Epithelial cell of esophagus (primary cell): ENCODE measurements at places on chromosomes 13 and 19.
A peak's percentile ranks its signal among the peaks of the same experiment; 100 is the strongest.

GRCh38 chr19:49473868-49474541 is at the start of gene FLT3LG:
FLT3LG (plus strand) TSS chr19:49474215; CDS start chr19:49474640, 425 bp downstream.
- peak; percentile 58 for DNase-seq

- no peak for DNase-seq
Observed at GRCh38 chr13:89212186-89212585, 1541.0 kb downstream of the SLITRK5 start.

DNA sequence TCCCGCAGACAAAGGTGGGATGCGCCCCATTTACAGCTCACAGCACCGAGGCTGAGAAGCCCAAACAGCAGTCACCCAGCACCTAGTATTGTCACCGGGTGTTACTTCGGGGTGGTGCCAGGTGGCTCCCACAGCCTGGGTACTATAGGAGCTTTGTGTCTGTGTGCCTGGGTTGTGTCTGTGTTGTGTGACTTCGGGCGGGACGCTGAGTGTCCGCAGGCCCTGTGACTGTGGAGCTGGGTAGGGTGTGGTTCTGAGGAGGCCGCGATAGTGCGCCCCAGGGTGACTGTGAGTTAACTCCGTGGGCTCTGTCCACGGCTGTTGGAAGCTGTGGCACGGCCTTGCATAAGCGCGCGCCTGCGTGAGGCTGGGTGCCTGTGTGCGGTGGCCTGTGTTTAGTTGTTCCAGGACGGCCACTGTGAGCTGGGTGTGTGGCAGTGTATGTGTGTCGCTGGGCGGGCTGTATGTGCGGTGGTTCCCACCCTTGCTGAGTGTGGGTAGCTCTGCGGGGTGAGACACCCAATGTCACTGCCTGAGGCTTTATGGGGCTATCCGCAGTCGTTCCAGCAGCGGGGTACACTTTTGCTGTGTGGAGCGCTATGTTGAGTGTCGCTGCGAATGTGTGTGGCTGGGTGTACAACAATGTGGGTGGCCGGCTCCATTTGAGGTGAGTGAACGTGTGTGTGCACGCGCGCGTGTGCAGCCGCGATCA is 559 bp upstream of the SSBP4 start:
- DNase-seq = peak; percentile 24

DNA sequence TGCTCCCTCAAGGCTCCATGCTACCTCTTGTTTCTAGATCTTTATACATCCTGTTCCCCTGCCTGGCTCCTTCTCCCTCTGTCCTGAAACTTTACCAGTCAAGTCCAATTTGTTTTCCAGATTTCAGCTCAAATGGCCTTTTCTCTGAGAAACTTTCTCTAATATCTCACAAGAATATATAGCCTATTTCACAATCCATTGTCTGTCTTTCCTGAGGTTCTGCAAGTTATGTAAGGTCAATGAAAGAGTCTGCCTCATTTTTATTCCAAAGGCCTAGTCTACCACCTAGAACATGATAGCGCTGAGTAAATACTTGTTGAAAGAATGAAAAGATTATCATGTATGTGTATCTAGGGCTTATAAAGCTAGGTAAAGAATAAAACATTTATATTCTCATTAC is 348.8 kb downstream of the SPRY2 start:
- DNase-seq = no peak

DNA sequence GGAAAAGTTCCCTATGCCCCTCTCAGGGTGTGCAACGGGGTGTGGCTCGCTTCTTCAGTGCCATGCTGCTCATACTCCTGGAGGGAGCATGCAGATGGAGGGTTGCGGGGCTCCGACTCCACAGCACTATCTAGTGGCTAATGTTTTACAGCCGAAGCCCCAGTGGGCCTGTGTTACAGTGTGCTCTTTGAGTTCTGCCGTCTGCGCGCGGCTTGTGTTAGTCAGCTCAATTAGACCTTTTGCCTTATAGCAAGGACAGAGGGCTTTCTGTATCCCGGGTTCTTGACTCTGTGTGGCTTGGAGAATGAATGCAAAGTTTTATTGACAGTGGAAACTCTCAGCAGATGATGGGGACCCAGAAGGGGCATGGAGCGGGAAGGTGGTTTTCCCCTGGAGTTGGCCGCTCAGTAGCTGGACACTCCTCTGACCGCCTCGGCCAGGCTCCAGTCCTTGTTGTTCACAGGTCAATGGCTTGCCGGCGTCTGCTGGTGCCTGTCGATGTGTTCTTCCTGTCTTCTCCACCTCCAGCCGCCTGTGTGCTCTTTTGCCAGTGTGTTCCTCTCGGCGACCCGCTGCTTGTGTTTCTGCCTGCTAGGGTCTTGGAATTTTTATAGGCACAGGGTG is 383.4 kb downstream of the LMO7 start:
- peak; percentile 15 for DNase-seq

GRCh38 chr13:80685942-80686341 is 345.0 kb upstream of the SPRY2 start:
- no peak for DNase-seq

DNA sequence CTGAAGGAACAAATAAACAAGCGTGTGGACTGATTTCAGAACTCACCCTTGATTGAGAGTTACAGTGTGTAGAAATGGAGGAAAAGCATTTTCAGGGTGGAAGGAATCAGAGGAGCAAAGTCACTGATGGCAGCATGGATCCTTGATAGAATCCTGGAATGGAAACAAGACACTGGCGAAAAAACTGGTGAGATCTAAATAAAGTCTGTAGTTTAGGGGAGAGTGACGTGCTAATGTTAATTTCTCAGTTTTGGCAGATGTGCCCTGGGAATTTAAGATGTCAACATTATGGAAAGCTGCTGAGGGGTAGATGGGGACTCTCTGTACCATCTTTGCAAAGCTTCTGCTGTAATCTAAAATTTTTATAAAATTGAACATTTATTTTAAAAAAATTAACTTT is 378.0 kb downstream of the UQCRFS1 start:
- DNase-seq = no peak

DNA sequence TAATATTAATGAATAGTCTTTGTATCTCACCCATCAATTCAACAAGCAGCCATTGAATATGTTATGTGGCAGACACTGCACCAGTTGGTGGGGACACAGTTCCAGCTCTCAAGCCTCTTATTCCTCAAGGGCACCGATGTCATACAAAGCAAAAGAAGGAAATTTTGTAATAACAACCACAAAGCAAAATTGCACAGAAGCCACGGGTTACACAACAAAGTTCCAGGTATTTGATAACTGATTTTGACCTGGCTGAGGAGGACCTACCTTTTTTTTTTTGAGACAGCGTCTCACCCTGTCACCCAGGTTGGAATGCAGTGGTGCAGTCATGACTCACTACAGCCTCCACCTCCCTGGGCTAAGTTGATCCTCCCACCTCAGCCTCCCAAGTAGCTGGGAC is 266.7 kb downstream of the FOXO1 start:
- no peak for DNase-seq

- peak; percentile 76 for DNase-seq
Observed at GRCh38 chr13:28636677-28637317, 22.1 kb upstream of the POMP start.

DNA sequence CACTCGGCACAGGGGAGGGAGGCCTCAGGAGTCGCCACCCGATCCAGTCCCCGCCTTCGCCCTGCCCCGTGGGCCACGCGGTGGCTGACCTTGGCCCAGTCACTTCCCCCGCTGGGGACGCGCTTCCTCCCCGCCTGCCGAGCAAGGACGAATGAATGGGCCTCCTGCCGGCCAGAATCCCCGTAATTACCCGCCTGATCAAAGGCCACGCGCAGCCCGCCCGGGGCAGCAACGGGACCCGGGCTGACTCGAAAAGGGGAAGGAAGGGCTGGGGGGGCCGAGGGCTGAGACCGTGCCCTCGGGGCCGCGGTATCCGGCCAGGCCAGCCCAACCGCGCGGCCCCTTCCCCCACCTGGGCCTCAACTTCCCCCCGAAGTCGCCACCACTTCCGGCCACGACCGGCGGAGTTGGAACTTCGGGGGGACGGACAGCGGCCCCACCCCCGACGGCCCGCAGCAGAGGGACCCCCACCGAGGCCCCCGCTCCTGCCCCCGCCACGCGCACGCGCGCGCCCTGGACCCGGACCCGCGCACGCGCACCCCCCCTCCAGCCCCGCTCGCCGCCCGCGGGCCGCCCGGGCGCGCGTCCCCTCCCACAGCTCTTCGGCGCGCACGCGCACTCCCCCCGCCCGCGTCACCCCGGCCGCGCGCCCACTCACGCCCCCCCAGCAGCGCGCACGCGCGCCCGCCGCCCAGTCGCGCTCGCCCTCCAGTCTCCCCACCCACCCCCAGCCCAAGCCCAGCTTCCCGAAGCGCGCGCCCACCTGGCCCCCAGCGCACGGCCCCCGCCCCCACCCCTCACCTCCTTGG is 520 bp downstream of the ZNF787 start:
- peak; percentile 76 for DNase-seq

GRCh38 chr19:18972301-18972811 is 31.3 kb upstream of the HOMER3 start:
- DNase-seq = no peak

DNA sequence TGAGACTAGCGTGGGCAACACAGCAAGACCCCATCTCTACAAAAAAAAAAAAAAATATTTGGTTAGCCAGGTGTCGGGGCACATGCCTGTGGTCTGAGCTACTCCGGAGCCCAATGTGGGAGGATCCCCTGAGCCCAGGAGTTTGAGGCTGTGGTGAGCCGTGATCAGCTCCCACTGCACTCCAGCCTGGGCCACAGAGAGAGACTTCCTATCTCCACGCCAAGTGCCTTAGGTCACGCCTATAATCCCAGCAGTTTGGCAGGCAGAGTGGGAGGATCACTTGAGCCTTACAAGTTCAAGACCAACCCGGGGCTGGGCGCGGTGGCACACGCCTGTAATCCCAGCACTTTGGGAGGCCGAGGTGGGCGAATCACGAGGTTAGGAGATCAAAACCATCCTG is 8.7 kb upstream of the ADAT3 start:
- DNase-seq = no peak

DNA sequence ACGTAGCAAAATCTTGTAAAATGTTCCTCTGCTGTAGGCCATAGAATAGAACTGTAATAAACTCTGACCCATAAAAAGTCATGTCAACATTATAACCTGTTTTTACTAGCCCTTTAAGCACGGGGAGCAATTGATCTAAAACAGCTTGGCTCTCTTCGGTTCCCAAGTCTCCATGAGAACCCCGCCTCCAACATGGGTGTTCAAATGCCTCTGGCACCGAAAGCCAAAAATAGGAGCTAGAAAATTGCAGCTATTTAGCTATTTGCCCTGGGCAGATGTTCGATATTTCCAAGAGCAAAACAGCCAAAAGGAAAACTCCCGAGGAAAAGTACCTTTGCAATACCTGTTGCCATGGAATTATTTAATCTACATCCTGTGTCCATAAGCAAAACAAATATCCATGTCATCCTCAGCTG is 563.1 kb downstream of the EFNB2 start:
- no peak for DNase-seq

- no peak for DNase-seq
Observed at GRCh38 chr13:78256484-78256883, 337.9 kb upstream of the EDNRB start.

- DNase-seq = peak; percentile 14
Observed at GRCh38 chr13:46665633-46666482, 112.9 kb downstream of the LRCH1 start.

GRCh38 chr19:50870417-50871089 is 2.7 kb upstream of the KLK2 start:
- no peak for DNase-seq

- DNase-seq = no peak
Observed at GRCh38 chr19:54457773-54458647, 5.6 kb downstream of the LENG9 start.

DNA sequence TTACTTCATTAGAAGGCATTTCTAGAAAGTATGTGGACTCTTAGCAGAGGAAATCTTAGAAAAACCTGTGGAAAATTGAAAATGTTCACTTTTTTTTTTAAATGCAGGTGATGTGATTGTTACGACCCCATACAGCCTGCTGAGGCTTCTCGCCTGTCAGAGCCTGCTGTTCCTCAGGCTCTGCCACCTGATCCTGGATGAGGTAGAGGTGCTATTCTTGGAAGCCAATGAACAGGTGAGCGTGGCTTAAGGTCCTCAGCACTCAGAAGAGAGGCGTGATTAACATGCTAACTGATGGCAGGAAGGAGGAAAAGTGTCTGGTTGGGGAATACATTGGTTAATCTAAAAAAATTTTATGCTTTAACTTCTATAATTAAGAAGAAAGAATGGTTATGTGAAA is 71.4 kb downstream of the SLC7A9 start:
- no peak for DNase-seq

- peak; percentile 32 for DNase-seq
Observed at GRCh38 chr19:58578012-58578925, 5.1 kb upstream of the MZF1 start.

GRCh38 chr13:30832845-30833332 is 73.2 kb upstream of the MEDAG start:
- DNase-seq = peak; percentile 89

GRCh38 chr19:53936029-53936428 is 26.7 kb upstream of the CACNG8 start:
- DNase-seq = no peak

DNA sequence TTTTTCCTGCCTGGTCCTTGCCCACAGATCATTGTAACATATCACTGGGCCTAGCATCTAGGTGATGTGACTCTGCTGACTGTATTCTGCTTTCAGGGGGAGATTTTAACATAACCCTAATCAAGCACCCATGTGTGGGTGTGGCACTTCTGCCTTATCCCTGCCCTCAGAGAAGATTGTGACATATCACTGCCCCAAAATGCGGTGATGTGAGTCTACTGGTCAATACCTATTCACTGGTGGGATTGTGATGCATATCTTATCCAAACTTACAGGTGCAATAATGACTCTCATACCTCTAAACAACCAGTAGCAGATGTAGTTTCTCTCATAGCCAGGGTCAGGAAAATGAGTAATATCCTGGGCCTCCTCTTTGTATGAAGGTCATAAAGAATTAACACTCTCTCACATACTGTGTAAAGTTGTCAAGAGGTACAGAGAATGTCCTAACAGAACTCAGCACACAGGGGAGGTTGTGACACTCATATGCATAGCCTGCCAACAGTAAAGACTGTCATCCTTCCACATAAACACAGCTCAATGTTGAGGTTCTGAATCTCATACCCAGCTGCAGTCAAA is 12.1 kb upstream of the ZNF681 start:
- no peak for DNase-seq

- peak; percentile 67 for DNase-seq
Observed at GRCh38 chr13:32811297-32811800, 204.9 kb upstream of the KL start.

- no peak for DNase-seq
Observed at GRCh38 chr13:102462570-102462969, 60.7 kb upstream of the FGF14 start.

DNA sequence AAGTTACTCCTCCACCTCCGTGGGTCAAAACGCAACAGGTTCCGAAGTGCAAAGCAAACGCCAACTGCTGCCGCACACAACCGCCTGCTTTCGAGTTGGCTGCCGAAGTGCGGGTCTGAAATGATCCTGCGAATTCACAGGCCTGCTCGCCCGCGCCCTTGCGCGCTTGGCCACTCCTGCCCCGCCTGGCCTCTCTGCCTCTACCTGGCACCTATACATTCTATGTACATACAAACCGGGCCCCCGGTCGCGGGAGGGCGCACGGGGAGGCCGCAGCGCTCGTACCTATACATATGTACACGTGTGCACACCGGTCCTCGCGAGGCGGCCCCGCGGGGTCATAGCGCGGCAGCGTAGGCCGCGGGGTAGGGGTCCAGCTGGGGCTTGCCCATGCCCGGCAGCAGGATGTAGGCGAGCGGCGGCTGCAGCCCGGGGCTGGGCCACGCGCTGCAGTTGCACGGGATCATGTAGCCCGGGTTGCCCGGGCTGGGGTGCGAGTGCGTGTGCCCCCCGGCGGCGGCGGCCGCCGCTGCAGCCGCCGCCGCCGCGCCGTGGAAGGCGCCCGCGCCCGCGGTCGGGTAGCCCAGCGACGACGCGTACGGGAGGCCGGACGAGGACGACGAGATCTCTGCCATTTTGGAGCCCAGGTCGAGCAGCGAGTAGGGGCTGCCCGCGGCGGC is 1.3 kb downstream of the SOX21 start:
- DNase-seq = peak; percentile 34

- no peak for DNase-seq
Observed at GRCh38 chr13:49455007-49455398, 10.9 kb downstream of the SETDB2 start.
